ENCODE measurements at places on chromosomes 4 and X.

GRCh38 chrX:129759576-129760061, 20.1 kb upstream of the SASH3 start:
- DNase-seq, result peak; percentile 67

GRCh38 chr4:180571516-180572055, 1671.6 kb upstream of the TENM3 start:
- no peak for DNase-seq

- peak; percentile 15 for DNase-seq
Measured at GRCh38 chr4:1982124-1983052, 26.4 kb downstream of the NELFA start.

- peak; percentile 55 for DNase-seq
Measured at GRCh38 chr4:11633430-11633829, 204.7 kb upstream of the HS3ST1 start.
